ENCODE measurements at places on chromosomes 11 and 22.

DNA sequence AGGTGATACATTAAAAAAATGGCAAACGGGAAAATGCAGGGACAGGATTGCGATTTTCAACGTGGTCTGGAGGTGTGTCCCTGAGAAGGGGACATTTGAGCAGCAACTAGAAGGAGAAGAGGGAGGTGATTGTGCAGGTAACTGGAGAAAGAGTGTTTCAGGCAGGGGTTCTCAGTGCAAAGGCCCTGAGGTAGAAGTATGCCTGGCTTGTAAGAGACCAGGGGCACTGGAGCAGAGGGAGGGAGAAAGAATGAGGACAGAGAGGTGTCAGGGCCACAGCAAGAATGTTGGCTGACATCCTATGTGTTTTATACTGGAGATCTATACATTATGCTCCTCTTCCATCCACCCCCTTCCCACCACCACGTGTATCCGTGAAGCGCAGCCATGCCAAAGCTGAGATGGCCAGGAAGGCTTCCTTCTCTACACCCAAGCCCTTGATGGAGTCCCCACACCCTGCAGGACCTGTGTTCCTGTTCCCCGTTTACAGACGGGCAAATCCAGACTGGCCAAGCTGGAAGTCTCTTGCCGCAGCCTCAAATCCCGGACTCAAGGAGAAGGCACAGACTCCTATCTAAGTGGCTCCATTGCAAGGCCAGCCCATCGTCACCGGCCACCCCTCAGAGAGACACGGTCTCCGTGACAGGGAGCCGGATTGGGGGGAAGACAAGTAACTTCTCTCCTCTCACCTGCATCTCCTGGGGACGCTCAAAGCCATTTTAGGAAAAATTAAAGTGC lies 416.1 kb downstream of the MN1 start:
- DNase-seq: no peak

GRCh38 chr22:20774882-20775281 lies 969 bp downstream of the SERPIND1 start:
- DNase-seq: no peak

- DNase-seq: no peak
Observed at GRCh38 chr11:4433856-4434255, 15.2 kb upstream of the OR52K2 start.

- DNase-seq: no peak
Observed at GRCh38 chr22:18906896-18907295, 776 bp downstream of the DGCR6 start.

- DNase-seq: peak; percentile 32
Observed at GRCh38 chr11:77590194-77590782, 535 bp downstream of the AQP11 start.

- DNase-seq: no peak
Observed at GRCh38 chr22:39800790-39801520, 92.6 kb downstream of the ENTHD1 start.
